ENCODE measurements at places on chromosomes 16 and 17. TPM values are rescaled to one million over a fixed set of nuclear protein-coding genes. Genes with fewer than 3 reads are reported as not detected.

Gene CLDN7
- 1.7 TPM for total RNA-seq

Gene TMEM88
- total RNA-seq = 0.58 TPM

Gene KCNJ12
- total RNA-seq = 1.7 TPM

Gene BAIAP2
- total RNA-seq = 12.8 TPM

Gene ATP2A3
- total RNA-seq = 0.77 TPM

Gene HES7
- not detected for total RNA-seq

Gene C16orf78
- not detected for total RNA-seq
